ENCODE measurements at places on chromosomes 3 and 15. TPM values are rescaled to one million over a fixed set of nuclear protein-coding genes. Genes with fewer than 3 reads are reported as not detected.

- DNase-seq: no peak
Observed at GRCh38 chr15:62571072-62571471, 406.0 kb upstream of the C2CD4B start.

GRCh38 chr3:148331081-148331846 lies 366.4 kb upstream of the AGTR1 start:
- DNase-seq: no peak

DNA sequence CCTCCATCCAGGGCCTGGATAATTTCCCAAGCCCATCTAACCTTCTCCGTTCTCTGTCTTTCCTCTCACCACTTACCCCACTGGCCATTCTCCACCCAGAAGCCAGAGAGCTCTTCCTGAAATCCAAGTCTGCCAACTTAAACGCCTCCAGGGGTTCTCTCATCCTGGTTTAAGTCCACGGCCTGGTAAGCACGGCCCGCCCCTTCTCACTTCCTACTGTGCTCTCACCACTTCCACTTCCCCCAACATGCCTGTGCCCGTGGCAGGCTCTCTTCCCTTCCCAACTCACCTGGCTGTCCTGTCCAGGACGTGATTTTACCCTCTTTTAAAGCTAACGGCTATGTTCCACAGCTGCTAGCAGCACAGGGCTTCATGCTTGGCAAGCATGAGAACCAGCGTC lies 1.7 kb upstream of the CX3CR1 start:
- no peak for DNase-seq

GRCh38 chr15:65920121-65920520 lies 50.8 kb downstream of the RAB11A start:
- peak; percentile 60 for DNase-seq

GRCh38 chr15:75058127-75058905 lies 34.9 kb downstream of the PPCDC start:
- peak; percentile 5 for DNase-seq

- no peak for DNase-seq
Observed at GRCh38 chr3:169071003-169071402, 592.5 kb downstream of the MECOM start.

DNA sequence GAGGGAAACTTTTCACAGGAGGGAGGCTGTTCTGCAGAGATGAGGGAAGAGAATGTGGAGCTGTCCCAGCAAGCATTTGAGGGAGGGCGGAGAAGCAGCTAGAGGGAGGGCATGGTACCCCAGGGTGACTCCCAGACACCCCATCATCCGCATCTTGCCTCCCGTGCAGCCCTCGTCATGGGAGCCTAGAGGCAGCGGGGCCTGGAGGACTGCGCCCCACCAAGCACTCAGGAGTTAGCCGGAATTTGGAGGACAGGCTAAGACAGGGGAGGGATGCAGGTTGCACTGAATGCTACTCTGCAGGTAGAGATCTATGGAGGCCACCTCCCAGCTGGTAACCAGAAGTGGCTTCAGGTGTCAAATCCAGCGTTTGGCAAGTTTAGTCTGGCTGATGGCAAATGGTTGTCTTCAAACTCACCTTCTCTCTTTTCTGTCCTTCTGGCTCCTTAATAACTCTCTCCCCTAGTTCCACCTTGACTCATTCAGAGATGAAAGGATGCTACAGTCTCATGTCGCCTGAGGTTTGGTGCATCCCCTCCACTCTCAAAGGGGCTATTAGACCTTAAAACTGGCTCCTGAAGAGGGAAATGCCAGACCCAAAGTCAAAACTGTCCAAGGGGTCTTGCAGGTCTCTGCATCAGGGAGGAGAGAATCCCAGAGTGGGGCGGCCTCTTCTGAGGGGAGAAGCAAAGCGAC lies 155.9 kb upstream of the TLE3 start:
- no peak for DNase-seq

LRTM1 gene
- total RNA-seq: not detected

C3orf20 gene
- 0.16 TPM for total RNA-seq

P2RY13 gene
- total RNA-seq: 4.7 TPM

Data from mesenteric fat pad (tissue), 1 donor.